ENCODE measurements at places on chromosomes 1 and 21.

- DNase-seq = no peak
Measured at GRCh38 chr1:233523047-233523446, 90.9 kb upstream of the KCNK1 start.

GRCh38 chr21:46295996-46296752, 10.0 kb downstream of the YBEY start:
- peak; percentile 24 for DNase-seq

DNA sequence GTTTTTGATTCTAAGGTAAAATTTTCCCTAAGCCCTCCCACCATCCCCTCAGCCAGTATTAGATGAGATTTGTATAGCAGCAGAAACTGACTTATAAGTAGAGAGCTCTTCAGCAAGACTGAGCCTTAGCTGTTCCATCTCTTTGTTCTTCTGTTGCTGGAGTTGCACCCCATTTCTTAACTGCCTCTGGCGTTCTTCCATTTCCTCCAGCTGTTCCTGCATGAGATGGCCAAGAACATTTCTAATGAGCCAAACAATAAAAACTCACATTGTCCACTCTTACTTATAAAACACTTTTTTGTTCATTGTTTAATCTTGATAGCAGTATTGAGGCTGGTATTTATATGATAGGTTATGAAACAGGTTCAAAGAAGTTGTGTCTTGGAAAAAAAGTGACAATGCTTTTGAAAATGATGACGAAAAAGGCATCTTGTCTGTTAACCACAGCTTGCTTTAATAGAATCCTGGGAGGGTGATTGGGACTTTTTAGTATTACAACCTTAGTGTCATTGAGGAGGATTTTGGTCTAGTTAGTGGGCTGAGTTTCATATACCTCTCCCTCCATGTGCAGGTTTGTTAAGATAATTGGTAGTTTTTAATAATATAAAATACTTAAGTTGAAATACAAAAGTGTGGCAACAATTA, 18.3 kb downstream of the SYNC start:
- DNase-seq = no peak

DNA sequence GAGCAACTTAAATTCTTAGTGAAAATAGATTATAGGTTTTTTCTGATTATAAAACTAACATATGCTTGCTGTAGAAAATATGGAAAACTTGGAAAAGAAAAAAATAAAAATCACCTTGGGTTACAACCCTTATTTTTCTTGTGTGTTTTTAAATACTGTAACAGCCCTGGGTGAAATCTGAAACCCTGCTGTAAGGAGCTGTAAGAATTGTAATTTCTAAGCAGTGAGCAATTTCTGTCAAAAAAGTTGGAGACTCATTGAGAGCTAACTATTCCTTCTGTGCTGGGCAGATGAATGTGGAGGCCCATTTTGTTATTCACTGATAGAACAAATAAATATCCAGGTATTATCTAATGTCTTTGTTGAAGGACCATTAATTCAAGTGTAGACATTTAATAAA, 42.6 kb downstream of the ADCY10 start:
- no peak for DNase-seq

GRCh38 chr1:91735266-91735845, 150.6 kb downstream of the TGFBR3 start:
- no peak for DNase-seq

- DNase-seq = no peak
Measured at GRCh38 chr1:60280256-60280655, 206.7 kb upstream of the C1orf87 start.

GRCh38 chr1:118269598-118269997, 84.6 kb upstream of the SPAG17 start:
- DNase-seq = no peak

GRCh38 chr1:112363636-112364035, 32.4 kb upstream of the CTTNBP2NL start:
- DNase-seq = no peak

DNA sequence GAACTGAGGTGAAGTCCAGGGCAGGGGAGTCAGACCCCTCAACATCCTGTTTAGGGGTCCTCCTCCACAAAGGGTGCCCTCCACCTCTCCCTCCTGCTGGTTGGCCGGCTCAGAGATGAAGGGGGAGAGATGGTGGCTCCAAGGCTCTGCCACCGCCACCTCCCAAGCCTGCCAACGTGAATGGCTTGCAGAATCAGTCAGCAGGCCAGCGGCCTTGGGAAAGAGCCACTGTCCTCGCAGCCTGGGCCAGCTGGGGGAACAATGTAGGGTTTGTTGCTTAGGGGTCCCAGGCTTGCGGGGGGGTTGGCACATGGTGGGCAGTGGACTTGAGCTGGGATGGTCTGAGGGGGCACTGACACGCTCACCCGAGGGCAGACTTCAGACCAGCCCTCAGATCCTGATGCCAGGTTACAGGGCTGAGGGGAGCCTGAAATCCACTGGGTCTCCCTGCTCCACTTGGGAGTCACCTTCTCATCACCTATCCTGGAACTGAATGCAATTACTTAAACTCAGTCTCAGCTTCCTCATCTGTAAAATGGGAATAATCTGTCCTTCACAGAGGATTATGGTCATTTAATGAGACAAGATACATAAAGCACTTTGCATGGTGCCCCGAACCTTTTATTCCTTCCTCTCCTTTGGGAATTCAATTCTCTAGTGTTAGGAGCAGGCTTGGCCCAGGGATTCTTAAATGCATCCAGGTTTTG, 8.3 kb downstream of the GPR37L1 start:
- DNase-seq = no peak

GRCh38 chr1:61836649-61837048, 94.4 kb downstream of the PATJ start:
- DNase-seq = no peak

DNA sequence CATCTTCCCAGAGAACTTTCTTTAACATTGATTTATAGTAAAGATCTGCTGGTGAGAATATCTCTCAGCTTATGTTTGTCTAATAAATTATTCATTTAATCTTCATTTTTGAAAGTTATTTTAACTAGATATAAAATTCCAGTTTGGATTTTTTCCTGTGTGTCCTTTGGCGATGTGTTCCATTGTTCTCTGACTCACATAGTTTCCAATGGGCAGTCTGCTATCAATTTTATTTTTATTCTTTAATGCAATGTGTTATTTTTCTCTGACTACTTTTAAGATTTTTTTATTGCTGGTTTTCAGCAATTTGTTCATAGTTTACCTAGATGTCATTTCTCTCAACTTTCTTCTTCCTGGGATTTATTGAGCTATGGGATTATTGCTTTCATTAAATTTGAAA, 325.2 kb upstream of the POGK start:
- DNase-seq = no peak

GRCh38 chr1:62321446-62321845, 2.2 kb upstream of the KANK4 start:
- DNase-seq = no peak

DNA sequence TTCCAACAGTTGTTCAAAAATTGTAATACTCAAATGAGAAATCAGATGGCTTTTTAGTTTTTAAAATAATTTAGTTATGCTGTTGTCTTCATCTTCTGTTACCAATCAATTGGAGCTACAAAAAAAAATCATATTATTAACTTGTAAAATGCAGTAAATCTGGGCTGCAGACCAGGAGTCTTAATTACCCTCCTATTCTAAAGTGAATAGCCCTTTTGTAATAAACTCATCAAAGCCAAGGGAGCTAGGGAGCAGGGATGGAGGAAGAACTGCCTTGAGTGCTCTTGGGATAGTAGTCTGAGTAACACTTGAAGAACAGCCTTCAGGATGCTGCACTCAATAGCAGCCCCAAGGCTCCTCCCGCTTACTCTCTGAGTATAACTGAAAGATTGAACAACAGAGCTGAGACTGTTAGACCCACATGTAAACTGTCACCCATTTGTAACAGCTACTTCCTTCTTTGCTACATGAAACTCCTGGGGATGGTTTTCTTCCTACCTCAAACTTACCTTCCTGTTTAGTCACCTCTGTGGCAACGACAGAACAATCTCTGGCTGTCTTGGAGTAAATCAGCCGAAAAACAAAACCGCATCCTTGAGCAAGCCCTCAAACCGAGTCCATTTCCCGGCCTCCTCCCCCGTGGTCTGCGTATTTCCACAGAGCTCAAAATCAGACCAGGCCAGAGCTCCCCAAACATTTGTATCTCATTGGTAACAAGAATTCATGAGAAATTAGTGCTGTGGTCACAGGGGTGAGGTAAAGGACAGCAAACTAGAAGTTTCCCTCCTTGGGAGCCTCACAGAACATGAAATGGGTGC, 55.9 kb downstream of the CD58 start:
- DNase-seq = no peak

GRCh38 chr1:89767618-89768017, 53.2 kb upstream of the LRRC8D start:
- DNase-seq = no peak

- DNase-seq = no peak
Measured at GRCh38 chr1:176858433-176858916, 306.0 kb downstream of the ASTN1 start.

GRCh38 chr1:205813755-205814058, 709 bp upstream of the SLC41A1 start:
- DNase-seq = peak; percentile 55

GRCh38 chr1:151002611-151003010, 4.1 kb downstream of the MINDY1 start:
- DNase-seq = no peak
